ENCODE measurements at places on chromosomes 4 and X.

DNA sequence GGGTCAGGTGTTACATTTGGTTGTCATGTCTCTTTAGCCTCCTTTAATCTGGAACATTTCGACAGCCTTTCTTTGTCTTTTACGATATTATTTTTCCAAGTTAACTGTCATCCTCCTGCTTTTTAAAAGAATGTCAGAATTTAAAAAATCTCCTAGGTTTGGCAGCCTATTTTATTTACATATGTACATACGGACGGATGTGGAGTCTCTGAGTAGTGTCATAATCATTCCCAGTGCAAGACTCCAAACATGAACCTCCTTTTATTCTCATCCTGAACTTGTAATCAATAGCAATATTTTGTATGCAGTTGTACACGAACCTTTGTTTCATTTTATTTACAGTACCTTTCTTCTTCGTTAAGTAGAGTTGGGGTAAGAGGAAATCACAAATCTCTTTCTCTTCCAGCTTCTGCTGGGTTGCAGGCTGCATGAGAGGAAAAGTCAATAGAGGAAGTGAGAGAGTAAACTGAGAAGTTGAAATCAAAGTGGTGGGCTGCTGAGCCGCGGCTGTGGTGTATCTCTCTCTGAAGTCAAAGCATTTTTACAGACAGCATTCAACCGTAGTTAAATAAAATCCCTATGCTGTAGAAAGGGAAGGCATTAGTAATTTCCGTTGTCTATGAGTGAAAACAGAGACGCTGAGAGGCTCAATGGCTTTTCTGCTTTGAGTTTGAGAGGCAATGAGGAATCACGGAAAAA, 53.9 kb upstream of the RPS6KA3 start:
- DNase-seq: peak; percentile 11

GRCh38 chr4:80446248-80446647, 110.7 kb downstream of the CFAP299 start:
- no peak for DNase-seq

- DNase-seq: no peak
Measured at GRCh38 chr4:40688446-40689095, 58.9 kb upstream of the RBM47 start.

- no peak for DNase-seq
Measured at GRCh38 chr4:13701937-13702446, 74.5 kb upstream of the BOD1L1 start.

- peak; percentile 26 for DNase-seq
Measured at GRCh38 chr4:105709081-105709450, 482 bp downstream of the GSTCD start.

GRCh38 chr4:138392751-138393308, 150.7 kb upstream of the SLC7A11 start:
- no peak for DNase-seq

DNA sequence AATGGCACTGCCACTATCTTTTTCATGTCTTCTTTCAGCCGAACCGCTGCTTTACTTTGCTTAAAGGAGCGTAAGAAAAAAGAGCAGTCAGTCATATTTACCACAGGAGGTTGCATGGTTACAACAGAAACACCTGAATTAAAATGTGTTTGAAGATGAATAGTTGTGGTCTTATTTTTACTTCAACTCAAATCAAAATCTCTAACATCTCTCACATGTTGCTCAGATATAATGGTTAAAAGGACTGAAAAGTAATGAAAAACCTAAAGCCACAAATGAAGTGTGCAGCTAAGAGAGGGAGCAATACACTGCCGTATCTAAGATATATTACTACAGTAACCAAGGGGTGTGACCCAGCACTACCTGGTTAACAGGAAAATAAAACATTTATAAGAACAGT, 27.4 kb downstream of the FAM13A start:
- DNase-seq: peak; percentile 46

- no peak for DNase-seq
Measured at GRCh38 chr4:104163820-104164219, 330.9 kb downstream of the CXXC4 start.

GRCh38 chr4:86019906-86020305, 339.9 kb downstream of the MAPK10 start:
- no peak for DNase-seq
